ENCODE measurements at places on chromosomes 4 and X.

DNA sequence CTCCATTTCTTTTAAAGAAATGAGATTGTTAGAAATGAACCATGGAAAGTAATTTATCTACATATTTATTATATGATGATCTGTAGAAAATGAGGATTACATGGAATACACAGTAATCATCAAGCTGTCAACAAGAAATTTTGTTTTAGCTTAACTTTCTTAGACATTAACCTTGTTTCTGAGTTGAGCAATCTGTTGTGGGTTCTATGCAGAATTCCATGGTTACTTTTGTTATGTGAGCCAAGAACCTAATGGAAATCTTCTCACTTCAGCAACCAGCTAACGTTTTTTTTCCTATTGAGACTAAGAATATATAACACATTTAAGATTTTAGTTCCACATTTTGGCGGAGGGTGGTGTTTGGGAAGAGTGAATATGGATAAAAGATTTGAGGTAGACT is 136.1 kb upstream of the SLC4A4 start:
- DNase-seq: no peak

- no peak for DNase-seq
Measured at GRCh38 chr4:82776925-82777542, 21.6 kb downstream of the SCD5 start.

DNA sequence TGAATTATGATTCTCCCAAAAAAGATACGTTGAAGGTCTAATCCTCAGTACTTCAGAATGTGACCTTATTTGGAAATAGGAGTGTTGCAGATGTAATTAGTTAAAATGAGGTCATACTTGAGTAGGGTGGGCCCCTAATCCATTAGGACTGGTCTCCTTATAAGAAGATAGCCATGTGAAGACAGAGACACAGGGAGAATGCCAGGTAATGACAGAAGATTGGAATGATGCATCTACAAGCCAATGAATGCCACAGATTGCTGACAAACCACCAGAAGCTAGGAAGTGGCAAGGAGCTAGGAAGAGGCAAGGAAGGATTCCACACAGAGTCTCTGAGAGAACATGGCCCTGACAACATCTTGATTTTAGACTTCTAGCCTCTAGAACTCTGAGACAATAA is 7.4 kb upstream of the RPS6KA3 start:
- DNase-seq: no peak

DNA sequence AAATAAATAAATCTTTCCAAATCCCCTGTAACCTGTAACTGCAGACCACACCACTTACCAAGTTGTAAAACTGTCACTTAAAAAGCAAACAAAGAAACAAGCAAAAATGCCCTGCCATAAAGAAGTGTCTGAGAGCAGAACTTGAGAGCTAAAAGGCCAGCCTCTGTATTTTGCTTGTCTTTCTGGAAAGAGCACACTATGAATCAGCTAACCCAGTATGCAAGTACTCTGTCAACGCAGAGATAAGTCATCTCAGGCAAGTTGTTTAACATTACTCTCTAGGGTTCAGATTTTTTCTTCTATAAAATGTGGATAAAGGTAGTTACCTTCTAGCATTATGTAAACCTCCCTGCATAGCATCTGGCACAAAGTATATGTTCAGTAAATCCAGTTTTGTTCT is 134.8 kb downstream of the HS3ST1 start:
- no peak for DNase-seq

DNA sequence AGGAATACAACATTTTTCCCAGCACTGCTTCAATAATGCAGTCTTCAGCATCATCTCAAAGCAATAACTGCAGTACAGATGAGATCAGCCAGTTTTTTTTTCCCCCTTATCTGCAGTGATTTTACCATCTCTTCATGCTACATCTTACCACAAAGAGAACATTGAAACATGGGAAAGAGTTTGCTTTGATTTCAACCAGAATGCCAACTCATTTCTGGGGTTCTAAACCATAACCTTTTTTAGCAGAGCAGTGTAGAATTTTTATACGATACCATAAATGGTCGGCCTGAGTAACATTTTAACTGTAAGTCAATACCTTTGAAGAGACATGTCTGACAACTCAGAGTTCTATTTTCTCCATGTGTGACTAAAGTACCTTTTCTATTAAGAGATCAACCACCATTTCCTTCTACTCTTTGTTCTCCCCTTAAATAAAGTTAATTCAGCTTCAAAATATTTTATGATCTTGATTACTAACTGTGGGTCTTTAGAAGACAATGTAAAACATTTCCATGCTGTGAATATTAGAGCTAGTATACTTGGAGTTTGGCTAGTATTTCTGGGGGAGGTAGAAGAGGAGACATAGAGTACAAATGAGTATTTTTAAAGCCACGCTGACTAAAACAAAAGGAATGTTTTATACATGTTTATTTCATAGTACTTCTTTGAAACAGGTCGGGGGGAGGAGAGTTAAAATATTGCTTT is 69.1 kb downstream of the TET2 start:
- DNase-seq: no peak

GRCh38 chr4:130080872-130081451 is 985.0 kb downstream of the C4orf33 start:
- DNase-seq: no peak

DNA sequence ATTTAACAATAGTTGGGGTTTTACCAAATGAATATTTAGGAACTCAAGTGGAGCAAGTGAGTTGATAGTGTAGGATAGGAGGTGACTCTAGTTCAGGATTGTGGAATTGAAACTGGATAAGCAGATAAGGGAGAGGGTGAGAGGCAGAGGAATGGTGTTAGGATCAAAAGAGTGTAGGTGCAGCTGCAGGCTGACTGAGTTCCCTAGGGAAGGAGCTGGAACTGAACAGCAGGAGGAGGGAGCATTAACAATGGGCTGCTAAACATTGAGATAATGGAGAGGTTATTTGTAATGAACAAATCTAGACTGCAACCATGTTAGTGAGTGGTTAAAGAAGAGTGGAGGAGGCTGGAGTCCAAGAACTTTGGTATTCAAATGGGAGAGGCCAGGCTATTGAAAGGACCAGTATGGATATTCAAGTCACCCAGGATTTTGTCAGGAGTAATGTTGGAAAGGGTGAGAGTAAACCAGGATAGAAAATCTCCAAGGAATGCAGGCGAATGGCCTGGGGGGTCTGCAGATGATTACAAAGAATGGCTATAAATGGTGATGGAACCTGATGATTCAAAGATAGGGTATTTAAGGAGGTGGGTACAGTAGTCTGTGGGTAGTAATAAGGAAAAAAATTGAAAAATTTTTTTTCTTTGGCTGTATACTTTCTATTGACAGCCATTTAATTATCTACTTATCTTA is 497.1 kb upstream of the TENM3 start:
- no peak for DNase-seq

DNA sequence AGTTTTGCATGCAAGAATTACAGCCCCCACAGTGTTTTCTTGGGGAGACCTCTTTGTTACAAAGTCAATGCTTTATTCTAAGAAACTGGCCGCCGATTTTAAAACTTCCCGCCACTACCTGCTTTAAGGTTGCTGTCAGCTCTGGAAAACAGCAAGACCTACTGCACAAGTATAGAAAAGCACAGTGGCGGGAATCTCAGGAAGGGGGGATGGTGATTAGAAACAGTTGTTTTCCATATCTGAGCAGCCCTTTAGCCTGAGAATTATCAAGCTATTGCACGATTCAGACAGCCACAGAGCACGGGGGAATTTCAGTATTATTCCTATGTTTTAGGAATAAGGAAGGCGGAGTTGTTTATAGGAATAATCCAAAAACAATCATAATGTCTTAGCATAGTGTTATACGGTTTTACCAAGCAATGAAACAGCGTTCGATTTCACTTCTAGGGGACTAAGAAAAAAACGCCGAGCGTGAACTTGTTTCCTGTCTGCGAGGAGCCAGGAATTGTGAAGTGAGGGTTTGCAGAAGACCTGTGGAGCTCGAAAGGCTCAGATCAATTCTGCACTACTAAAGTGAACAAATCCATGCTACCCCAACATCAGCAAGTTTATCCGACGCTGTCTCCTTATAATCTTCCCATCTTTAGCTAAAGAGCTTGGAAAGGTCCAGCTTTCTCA is 81.3 kb downstream of the HMGN5 start:
- peak; percentile 0 for DNase-seq

DNA sequence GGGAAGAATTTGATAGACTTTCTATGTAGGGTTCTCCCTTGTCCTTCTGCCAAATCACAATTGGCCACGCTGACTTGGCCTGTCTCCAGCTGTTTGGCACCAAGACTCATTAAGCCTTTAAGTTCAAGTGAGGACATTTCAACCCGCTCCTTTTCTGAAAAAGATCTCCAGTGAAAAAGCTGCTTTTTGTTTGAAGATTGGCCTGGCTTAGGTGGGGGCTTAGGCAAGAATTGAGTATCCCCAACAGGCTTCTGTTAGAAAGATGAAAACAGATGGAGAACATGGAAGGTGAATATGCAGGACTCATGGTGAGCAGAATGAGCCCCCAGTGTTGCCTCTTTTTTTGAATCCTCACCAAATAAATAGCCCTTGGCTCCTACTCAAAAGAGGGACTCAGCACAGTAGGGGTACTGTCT is 28.5 kb upstream of the LIMCH1 start:
- DNase-seq: peak; percentile 93

- DNase-seq: no peak
Measured at GRCh38 chr4:137825505-137825904, 293.2 kb upstream of the PCDH18 start.

DNA sequence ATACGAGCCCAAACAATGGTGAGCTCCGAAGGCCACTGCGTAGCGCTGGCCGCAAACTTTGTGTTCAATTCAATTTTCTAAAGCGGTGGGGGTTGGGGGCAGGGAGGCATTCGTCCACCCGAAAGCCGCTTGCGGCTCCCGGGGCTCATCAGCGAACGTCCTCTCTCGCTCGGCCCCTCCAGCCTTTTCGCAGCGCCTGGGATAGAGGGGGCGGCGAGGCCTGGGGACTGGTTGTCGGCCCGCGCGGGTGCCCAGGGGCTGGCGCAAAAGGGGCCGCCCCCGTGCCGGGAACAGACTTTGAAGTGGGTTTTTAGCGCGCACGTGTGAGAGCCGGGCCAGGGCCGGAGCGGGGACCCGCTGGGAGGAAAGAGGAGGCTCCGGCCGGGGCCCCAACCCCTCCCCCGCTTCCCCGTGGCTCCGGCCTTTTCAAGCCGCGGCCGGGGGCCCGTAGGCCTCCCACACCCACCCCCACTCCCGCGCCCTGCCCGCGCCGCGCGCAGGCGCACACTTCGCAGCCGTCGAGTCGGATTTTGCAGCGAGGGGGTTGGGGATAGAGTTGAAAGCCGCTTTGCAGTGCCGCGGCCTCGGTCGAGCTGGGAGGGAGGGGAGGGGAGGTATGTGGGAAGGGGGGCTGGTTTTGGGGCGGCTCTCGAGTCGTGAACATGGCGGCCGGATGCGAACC is 8.3 kb downstream of the ZIC3 start:
- no peak for DNase-seq

- no peak for DNase-seq
Measured at GRCh38 chr4:74658116-74658515, 136.2 kb downstream of the BTC start.

GRCh38 chrX:104428231-104428630 is 137.8 kb upstream of the IL1RAPL2 start:
- DNase-seq: no peak

GRCh38 chr4:88318751-88319350 is 34.5 kb upstream of the PPM1K start:
- DNase-seq: no peak

DNA sequence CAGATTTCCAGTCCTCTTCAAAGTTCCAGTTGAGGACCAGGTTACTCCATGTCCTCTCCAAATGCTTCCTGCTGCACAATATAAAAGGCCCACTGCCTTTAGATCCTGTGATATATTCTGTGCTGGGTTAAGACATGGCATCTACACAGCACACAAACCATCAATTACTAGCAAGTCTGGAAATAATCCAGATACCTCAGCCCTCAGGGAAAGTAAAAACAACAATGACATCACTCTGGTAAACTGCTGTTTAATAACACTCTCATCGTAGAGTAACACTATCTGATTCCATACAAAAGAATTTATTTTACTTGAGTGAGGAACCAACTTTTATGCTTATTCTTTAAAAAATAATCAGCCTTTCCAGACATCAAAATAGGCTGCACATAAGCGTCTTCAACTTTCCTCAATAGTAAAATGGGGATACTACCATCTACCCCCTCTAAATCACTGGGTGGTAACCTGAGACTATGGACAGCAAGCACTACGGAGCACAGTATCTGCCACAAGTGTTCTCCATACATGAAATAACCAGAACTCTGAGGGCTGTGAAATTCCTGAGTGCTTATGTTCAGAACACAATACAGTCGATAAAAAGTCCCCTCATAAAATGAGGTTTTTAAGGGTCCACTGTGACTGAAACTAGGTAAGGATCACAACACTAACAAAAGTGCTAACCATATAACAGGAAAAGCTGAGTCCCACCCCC is 53.4 kb downstream of the ABCG2 start:
- DNase-seq: peak; percentile 10

DNA sequence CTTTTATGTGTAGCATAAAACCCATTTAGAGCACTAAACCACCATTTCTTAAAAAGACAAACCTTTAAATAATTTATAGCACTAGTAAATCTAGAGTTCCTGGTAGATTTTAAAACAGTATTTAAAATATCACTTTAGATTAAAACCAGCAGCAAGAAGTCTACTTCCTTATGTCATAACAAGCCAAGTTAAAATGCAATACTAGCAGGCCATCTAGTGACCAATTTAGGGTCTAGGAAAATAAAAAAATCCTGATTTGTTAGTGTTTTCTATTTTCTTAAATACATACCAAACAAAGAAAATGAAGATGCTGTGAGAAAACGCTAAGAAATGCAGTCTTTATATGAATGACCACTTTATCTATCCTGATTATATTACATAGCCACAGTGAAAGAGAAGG is 53.9 kb downstream of the PAPSS1 start:
- DNase-seq: peak; percentile 18

- DNase-seq: no peak
Measured at GRCh38 chr4:16160457-16160856, 65.8 kb downstream of the TAPT1 start.

DNA sequence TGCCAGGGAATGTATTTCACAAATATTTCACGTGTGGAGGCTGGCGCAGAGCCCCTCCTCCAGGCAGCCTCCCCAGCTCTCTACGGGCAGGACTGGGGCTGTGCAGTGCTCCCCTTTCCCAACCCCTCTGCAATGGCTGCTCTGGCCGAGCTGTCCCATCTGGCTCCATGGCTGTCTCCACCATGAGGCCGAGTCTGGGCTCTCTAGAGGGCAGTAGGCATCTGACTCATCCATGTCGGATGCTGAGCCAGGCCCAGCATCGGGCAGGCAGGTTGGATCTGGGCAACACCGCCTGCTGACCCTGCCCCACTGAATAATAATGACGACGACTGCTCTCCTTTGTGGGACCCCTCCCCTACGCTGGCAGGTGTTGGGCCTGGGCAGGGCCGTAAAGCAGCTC is 11.0 kb upstream of the SH3TC1 start:
- no peak for DNase-seq

- DNase-seq: no peak
Measured at GRCh38 chr4:157664726-157665125, 444.2 kb downstream of the GRIA2 start.

- no peak for DNase-seq
Measured at GRCh38 chr4:56118055-56118454, 169.3 kb downstream of the CEP135 start.

DNA sequence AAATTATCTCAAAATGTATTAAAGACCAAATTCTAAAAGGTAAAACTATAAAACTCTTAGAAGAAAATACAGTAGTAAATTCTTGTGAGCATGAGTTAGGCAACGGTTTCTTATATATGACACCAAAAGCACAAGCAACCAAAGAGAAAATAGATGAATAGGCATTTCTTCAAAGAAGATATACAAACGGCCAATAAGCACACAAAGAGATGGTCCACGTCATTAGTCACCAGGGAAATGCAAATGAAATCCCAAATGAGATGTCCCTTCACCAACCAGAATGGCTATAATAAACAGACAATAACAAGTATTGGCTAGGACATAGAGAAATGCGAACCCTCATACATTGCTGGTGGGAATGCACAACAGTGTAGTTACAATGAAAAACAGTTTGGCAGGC is 44.6 kb downstream of the RAB33A start:
- no peak for DNase-seq
